ENCODE measurements at places on chromosomes 2 and 18.

DNA sequence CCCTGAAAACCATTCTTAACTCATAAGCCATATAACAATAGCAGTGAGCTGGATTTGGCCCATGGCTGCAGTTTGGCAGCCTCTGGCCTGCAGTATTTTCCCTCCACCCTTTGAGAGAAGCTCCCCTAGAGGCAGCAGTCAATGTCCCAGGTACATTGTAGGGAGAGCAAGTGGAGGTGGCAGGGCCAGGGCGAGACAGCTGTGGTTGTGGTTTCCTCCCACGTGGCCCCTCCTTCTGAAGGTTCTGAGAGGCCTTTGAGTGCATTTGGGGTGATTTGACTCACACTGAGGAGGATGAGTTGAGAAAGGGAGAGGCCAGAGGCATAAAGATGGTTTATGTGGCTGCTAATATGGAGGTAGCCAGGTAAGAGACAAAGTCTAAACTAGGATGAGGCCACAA is 45.5 kb upstream of the LDAH start:
- DNase-seq, result peak; percentile 21

DNA sequence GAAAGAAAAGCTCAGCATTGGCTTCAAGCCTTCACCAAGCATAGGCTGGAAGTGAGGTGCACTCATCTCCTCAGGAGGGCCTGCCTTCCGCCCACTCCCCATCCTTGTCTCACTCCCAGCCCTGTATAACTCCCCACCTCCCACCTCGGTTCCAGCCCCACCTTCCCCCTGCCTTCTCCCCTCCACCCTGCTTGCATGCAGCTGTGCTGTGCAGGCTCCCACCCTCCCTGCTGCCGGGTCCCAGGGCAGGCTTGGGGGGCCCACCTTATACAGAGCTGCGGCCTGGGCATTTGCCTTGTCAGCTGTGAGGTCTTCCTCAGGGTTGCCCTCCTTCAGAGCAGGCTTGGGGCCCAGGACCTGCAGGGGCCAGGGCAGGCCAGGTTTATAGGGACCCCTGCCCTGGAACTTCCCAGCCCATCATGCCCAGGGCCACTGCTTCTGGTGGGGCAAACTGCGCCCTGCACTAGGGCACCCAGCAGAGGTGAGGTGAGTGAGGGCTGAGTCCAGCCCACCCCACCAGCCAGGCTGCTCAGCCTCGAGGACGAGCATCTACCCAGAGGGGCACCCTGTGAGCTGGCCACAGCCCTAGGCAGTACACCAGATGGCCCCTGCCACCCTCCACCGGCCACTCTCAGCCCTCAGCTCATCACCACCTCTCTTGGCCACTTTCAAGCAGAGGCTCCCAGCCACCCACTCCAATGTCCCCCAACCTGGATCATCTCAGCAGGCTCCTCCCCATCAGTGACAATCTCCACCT is 11.6 kb downstream of the CAPG start:
- DNase-seq, result no peak

- DNase-seq, result no peak
Observed at GRCh38 chr2:46150445-46150955, 146.7 kb upstream of the EPAS1 start.

- no peak for DNase-seq
Observed at GRCh38 chr2:7119132-7119835, 202.1 kb downstream of the RNF144A start.

DNA sequence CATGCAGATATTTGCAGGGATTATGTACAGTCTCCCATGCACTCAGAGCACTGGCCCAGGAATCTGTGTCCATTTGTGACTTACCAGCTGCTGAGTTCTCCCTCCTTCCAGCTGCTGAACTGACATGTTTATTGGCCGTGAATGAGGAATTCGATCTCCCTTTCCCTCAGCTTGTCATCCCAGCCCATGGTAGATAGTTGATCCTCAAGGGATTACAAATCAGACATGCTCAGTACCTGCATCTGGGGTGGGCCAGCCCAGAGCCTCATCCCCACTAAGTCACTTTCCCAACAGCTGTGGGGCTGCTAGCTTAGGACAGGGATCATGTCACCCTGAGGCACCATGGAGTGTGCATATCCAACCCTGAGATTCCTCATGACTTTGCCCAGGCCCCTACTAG is 1284.9 kb upstream of the LRRTM1 start:
- DNase-seq, result no peak

DNA sequence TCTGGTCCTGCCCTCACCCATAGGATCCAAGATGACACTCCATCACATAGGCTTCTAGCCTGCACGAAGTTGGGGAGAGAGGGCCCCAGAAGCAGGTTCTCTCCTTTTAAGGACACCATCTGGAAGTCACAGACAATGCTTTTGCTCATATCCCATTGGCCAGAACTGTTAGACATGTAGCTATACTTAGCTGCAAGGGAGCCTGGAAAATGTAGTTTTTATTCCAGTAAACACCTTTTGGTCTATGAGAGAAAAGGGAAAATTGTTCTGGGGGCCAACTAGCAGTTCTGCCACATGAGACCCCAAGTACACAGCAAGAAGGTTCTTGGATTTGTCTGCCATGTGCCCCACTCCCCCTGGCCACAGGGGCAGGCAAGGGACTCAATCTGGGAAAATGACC is 206.1 kb downstream of the ZFP36L2 start:
- DNase-seq, result no peak

- no peak for DNase-seq
Observed at GRCh38 chr2:216535454-216535995, 36.9 kb downstream of the RPL37A start.

GRCh38 chr2:186611526-186611925 is 21.7 kb downstream of the ITGAV start:
- no peak for DNase-seq

- DNase-seq, result no peak
Observed at GRCh38 chr2:83633423-83633822, 825.7 kb downstream of the SUCLG1 start.

- DNase-seq, result no peak
Observed at GRCh38 chr2:102770506-102770905, 8.7 kb downstream of the TMEM182 start.

Measured in activated CD8-positive, alpha-beta memory T cell treated with anti-CD3 and anti-CD28 coated beads for 4 hours (primary cell).